ENCODE measurements at places on chromosomes 6 and 20.
A peak's percentile ranks its signal among the peaks of the same experiment; 100 is the strongest.

GRCh38 chr6:16716321-16716858 lies 44.9 kb downstream of the ATXN1 start:
- no peak for DNase-seq

- no peak for DNase-seq
These were observed 67.1 kb downstream of the LRFN2 start for GRCh38 chr6:40520084-40520483.

GRCh38 chr20:21182832-21183563 lies 57.1 kb downstream of the KIZ start:
- DNase-seq: peak; percentile 91

- no peak for DNase-seq
These were observed 49.0 kb upstream of the VSTM2L start for GRCh38 chr20:37853823-37854375.

DNA sequence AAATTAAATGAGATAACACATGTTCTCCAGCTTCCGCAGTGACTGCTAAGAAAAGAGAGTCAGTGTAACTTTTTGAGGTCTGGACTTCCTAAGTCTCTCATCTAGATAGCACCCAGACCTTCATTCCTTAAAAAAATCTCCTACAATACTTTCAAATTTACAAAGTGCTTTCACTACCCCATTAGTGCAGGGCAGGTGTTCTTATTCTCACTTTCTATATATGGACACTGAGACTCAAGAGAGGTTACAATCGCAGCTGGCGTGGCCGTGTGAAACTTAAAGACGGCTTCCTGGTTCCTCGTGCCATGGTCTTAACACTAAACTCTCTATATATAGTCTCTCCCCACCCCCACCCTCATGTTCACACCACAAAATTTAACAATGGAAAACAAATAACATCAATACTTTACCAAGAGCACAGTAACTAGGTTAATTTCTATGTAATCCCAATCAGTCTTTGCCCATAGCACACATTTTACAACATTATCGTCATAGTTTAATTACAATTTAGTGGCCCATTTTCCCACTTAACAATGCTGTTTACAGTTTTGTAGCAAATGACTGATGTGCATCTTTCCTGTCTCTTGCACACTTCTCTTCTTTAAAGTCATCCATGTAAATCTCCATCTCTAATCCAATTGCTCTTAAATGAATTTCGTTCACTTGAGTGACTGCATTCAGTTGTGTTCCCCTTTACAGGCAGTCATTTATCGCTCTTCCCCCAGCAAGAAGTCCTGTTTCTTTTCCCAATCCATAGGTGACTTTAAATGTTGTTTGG lies 78.8 kb upstream of the ARID1B start:
- no peak for DNase-seq

- DNase-seq: no peak
These were observed 28.9 kb downstream of the INSM1 start for GRCh38 chr20:20396794-20397193.

GRCh38 chr6:116238083-116238482 lies 15.8 kb downstream of the TSPYL4 start:
- no peak for DNase-seq

- DNase-seq: peak; percentile 82
These were observed 365.7 kb upstream of the EPHA7 start for GRCh38 chr6:93784794-93785693.

- peak; percentile 35 for DNase-seq
These were observed 7.8 kb upstream of the BTN3A1 start for GRCh38 chr6:26394289-26394688.

DNA sequence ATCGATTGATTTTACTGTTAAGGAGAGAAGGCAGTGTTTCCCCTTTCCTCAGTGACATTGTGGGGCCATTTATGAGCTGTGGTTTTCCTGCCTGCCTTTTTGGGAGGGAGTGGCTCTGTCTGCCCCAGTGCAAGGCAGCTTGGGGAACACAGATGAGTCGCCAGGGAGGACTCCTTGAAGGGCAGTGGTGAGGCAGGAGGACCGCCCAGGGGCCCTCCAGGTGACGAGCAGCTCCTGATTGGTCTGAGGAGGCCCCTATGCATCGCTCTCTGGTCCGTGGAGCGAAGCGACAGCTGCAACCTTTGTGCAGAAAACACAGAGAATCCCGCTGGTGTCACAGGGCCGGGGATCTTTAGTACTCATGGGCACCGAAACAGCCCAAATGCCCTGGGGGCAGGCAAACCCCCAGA lies 100.3 kb downstream of the TMEM242 start:
- no peak for DNase-seq

DNA sequence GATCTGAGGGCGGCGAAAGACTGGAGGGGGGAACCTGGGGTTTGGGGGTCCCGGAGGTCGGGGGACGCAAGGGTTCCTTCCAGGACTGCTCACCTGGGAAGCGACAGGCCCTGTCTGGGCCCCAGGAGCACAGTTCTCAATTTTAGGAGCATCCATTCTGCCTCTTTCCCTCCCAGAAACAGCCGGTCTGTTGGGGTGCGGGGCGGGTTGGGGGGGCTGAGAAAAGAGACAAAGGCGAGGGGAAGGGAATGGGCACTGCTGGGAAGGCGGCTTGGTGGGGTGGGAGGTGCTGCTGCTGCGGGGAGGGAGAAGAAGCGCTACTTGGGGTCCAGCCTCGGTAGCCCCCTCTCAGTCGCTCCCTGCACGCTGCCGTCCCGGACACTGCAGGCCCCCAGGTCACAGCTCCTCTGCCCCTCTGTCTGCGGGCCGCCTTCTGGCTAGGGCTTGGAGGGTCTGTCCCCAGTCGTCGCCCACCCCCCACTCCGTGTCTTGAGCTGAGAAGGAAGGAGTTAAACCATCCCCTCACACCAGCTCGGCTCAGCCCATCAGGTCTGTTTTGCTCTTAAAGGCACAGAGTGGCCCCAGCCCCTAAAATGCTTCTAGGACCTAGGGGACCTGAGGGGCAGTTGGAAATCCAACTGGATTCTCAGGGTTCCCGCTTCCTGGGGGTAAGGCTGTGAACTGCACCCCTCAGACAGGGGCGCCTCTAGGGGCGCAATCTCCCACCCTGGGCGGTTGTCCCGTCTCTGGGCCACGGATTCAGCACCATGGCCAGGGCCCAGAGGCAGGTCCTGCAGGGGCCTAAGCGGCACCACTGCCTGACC lies 690 bp downstream of the GDAP1L1 start:
- no peak for DNase-seq

DNA sequence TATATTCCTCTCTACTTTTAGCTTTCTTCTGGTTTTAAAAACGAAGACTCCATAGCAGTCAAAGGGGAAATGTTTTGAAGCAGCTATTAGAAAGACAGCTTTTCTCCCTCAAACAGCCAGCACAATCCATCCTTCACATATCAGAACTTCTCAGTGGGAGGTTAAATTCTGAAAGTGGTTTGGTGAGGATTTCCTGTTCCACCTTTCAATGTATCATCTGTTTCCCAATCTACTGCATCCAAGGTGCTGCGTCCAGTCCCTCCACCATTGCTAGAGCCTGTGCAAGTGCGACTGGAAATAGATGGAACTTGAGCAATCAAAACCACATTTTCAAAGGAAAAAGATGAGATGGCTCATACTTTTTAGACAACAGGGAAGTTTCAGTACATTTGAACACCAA lies 508.3 kb upstream of the ARID1B start:
- no peak for DNase-seq

- DNase-seq: no peak
These were observed 38.4 kb upstream of the FUCA2 start for GRCh38 chr6:143549949-143550268.

- no peak for DNase-seq
These were observed 643 bp upstream of the SLC35D3 start for GRCh38 chr6:136921381-136921935.

GRCh38 chr6:143953922-143954321 lies 54.1 kb downstream of the PLAGL1 start:
- no peak for DNase-seq

- no peak for DNase-seq
These were observed 26.1 kb downstream of the CEP57L1 start for GRCh38 chr6:109121411-109121810.

DNA sequence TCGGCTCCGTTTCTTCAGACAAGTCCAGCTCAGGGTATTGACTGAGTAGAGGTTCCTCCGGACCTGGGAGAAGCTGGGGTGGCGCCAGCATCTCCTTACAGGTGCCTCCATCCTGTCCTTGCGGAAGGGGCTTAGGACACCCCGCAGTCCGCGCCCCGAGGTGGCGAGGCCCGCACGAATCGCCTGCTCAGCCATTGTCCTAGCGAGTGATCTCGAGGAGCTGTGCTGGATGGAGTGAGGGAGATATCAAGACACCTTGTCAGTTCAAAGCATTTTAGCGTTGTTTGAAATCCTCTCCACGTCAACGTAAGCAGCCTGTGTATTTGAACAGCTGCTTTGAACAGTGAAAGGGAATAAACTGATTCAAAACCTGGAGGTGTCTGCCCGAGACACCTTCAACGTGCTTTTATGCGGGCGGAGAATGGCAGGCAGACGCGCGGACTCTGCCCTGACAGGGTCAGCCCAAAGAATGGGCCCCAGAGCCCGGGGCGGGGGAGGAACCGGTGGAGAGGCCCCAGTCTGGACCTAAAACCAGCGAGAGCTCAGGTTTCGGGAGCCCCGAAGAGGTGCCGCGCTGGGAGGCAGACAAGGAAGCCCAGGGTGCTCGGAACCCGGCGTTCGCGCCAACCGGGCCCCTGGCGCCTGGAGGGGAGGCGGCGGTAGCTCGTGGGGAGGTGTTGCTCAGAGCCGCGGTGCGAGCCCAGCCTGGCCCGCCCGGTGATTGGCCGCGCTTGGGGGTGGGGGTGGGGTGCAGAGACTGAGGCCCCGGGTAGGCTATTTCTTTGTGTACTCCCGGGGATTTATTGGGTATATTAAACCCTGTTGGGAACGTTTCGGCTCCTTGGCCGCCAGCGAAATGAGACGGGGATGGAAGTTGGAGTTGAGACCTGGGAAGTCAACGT lies 3.1 kb upstream of the POU3F2 start:
- no peak for DNase-seq

GRCh38 chr6:60867548-60867947 lies 1418.5 kb downstream of the KHDRBS2 start:
- no peak for DNase-seq

- no peak for DNase-seq
These were observed 9.9 kb upstream of the ASCC3 start for GRCh38 chr6:100891079-100891478.

GRCh38 chr6:28402197-28402596 lies 2.6 kb upstream of the ZSCAN12 start:
- DNase-seq: no peak

DNA sequence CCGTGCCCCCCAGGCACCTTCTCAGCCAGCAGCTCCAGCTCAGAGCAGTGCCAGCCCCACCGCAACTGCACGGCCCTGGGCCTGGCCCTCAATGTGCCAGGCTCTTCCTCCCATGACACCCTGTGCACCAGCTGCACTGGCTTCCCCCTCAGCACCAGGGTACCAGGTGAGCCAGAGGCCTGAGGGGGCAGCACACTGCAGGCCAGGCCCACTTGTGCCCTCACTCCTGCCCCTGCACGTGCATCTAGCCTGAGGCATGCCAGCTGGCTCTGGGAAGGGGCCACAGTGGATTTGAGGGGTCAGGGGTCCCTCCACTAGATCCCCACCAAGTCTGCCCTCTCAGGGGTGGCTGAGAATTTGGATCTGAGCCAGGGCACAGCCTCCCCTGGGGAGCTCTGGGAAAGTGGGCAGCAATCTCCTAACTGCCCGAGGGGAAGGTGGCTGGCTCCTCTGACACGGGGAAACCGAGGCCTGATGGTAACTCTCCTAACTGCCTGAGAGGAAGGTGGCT lies 960 bp downstream of the TNFRSF6B start:
- DNase-seq: no peak

DNA sequence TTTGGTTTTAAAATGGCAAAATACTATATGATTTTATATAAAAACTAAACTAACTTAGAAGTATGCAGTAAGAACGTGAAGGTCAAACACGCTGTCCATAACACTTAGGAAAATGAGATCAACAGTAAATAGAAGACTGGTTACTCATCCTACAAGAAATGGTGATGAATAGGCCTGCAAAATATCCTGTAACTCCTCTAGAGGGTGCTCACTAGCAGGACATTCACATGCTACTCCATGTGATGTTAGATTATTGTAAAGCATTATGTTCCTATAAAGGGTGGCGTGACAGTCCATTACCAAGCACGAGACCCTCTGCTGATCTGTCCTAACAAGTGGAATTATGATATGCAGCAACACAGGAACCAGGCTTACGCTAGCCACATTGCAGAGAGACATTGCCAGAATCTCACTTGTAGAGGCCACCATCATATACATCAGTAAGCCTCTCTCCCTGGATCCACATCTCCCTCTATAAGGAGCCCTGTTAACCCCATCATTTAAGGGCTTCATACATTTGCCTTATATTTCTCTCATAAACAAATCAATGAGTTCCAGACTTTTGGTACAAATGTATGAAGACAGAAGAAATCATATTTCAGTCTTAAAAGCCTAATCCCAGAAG lies 18.0 kb upstream of the DEFB129 start:
- peak; percentile 32 for DNase-seq

DNA sequence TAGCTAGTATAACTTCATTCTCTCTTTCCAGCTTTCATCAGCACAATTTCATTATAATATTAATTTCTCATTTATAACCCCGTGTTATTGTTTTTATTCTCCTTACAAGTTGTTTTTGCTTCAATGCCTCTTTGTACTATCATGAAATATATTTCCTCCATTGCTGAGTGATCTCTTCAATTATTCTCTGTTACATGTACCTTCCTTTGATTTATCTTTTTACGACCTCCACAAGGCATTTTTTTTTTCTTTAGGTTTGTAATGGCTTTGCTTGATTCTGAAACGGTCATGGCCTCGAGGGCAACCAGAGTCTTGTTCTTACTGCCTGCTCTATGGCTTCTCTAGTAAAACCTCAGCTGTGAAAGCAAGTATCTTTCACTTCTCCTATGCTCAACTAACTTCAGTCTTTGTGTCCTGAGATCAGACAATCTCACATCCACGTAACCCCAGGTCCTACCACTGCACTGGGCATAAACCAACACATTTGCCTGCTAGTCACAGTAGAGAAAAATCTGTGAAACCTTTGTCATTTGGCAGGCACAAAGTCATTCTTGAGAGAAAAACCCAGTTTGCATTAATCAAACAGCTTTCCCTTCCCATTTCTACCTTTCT lies 119.9 kb downstream of the UST start:
- DNase-seq: no peak

DNA sequence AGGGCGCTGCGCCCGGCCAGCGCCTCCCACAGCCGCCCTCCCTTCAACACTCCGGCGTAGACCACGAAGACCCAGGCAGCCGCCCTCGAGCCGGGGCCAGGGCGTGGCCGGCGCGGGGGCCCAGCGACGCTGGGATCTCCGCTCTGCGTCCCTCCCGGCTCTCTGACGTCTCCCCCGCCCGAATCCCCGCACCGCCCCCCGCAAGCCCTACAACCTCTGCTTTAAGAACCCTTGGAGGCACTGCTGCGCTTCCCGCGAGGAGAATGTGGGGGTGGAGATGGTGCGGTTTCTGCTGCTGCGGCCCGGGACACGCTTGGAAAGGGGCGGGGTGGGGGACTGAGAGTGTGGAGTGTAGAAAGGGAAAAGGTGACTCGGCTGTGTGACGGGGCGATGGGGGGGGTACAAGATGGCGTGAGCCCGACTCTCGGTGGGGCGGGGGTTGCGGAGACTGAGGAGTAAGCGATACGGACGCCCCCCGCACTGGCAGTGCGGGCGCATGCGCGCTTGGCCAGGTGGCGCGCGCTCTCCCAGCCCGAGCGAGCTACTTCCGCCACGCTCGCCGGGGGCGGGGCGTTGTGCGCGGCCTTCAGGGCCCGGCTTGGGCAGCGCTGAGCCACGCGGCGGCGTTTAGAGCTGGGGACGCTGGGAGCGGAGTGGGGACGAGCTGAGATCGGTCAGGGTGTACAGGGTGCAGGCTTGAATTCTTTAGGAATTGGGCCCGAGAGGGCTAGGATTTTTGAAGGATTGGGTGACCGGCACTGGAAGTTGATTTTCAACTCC lies at the start of gene SUPT3H:
SUPT3H (minus strand) TSS at position 381 of the 780 bp plus-strand sequence.
- peak; percentile 87 for DNase-seq
